ENCODE measurements at places on chromosomes 2 and 18.
A peak's percentile ranks its signal among the peaks of the same experiment; 100 is the strongest.

- DNase-seq = no peak
Observed at GRCh38 chr18:47893047-47893446, 37.4 kb downstream of the SMAD2 start.

DNA sequence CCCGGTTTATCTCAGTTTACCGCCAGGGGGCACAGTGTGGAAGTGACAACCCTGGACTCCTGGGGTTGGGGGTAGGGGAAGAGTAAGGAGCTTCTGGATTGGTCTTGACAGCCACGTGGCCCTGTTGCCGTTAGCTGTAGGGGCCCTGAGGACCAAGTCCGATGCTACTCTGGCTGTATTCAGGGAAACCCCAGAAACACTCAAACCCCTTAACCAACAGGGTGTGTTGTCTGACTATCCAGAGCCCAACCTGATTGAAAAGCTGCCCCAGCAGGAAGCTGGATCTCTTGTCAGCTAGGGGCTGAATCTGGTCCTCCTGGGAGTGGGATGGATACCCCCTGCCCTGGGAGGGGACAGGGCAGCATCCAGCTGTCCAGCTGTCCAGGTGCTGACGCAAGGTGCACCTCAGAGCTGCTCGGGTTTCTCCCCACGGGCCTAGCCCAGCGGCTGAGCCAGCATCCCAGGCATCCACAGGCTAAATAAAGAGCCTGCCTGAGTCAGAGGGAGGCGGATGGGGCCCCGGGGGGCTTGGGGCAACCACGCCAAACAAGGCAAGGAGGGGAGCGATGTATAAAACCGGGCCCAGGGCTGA lies 3.1 kb upstream of the GMPPA start:
- DNase-seq = peak; percentile 65

DNA sequence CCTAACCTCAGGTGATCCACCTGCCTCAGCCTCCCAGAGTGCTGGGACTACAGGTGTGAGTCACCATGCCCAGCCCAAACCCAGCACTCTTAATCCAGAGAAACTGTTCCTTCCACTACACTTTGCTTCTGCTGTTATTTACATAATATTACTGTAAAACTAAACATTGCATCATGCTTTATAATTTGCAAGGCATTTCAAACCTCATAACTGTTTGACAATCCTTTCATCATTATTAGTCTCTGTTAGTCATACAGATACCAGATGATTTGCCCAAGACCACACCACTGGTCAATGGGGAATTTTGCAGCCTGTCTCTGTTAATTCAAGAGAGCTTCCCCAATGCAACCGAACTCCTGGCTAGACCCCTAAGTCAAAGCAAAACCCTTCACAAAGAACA lies 338.3 kb downstream of the ALK start:
- DNase-seq = no peak

DNA sequence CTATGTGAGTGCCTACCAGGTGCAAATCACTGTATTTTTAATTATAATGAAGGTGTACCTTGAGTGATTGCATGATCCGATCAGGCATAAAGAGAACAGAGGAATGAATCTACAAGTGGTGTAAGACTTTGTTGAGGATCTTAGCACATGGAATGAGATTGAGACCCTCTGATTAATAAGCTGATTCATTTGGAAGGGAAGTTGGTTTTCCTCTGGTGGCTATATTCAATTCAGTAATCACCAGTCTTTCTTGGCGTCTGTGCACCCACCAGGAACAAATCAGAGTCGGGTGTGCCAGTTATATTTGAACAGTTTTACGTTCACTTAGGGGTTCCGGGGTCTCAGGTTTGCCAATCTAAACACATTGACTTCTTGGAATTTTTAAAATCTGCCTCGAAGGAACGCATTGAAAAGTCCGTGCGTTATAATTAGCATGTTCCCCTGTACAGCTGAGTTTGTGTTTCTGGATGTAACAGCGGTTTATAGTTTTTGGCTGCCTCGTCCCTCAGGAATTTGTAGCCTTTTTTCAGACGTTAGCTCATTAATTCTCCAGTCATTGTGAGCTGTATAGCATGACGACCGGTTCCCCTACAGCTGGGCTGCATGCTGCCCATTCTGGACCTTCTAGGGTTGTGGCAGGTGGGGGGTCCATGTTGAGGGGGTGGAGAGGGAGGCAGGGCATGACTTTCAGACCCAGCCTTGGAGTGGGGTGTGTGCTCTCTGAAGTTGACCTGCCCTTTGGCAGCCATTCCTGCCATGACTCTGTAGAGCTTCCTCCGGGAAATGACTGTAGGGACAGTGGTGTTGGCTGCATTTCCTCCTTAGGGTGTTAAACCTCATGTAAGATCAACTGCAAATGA lies 20.3 kb downstream of the MYO1B start:
- no peak for DNase-seq

DNA sequence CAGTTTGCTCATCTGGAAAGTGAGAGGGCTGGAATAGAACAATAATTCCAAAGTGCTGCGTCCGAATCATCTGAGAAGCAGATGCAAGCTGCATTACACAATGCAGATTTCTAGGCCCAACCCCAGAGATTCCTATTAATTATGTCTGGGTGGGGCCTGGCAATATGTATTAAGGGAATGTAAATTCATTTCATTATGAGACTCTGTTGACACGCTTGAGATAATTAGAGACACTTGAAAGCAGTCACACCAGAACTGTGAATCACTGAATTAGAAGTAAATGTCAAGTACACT lies 54.7 kb upstream of the HK2 start:
- DNase-seq = no peak

GRCh38 chr2:102098756-102099155 lies 43.8 kb upstream of the IL1R1 start:
- DNase-seq = no peak

GRCh38 chr2:207015901-207016300 lies 76.6 kb downstream of the CPO start:
- DNase-seq = no peak

DNA sequence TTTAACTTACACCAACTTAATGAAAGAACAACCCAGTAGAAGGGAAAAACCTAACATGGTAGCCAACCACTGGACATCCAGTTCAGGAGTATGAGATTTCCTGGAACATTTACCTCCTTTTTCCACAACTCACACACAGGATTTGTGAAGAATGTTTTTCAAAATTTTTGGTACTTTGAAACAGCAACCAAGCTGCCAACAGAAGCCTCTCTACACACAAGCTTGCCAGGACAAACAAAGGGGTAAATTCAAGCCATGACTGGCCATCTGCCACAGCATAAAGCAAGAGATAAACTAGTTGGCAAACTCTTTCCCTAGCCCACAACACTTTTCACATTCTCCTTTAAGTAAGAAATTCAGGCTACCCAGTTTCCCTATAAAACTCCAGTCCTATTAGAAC lies 21.4 kb downstream of the MGAT4A start:
- no peak for DNase-seq

- DNase-seq = no peak
Observed at GRCh38 chr2:196289000-196289399, 117.6 kb upstream of the STK17B start.

DNA sequence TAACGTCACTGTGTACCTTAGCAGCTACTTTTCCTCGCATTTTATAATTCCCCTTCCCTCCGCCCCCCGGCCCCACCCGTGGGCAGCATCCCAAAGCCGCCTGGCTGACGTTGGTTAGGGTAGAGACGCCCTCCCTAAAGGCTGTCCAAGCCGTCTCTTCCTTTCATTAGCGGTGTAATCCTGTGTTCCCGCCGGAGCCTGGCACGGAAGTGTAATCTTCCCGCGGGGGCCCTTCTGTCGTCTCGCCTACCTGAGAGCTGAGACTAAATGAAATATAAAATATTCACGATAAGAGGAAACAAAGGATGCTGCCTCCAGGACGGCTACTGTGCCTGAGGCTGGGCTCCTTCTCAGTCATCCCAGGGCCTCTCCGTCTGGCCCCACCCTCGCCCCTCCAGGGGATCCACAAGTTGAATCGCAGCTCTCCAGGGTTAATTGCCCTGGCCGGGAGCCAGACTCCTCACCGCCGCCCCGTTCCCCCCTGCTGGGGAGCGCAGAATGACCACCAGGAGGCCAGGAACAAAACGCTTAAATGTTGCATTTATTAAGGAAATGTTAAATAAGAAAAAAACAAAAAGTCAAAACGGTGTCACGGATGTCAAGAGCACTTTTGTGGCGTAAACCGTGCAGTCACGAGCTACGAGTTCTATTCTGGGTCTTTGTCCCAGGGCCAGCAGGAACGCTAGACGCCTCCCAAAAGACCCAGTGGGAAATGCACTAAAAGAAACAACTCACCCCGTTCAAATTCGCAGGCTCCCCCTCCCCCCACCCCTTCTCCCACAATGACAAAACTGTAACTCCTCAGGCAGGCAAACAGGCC lies 1.5 kb downstream of the RPRM start:
- no peak for DNase-seq

- DNase-seq = no peak
Observed at GRCh38 chr2:75108937-75109482, 90.3 kb downstream of the TACR1 start.

- no peak for DNase-seq
Observed at GRCh38 chr2:219446101-219446504, 11.5 kb downstream of the SPEG start.

GRCh38 chr2:73333564-73333963 lies 40.2 kb upstream of the EGR4 start:
- DNase-seq = no peak

GRCh38 chr18:40821596-40822243 lies 1133.3 kb upstream of the PIK3C3 start:
- DNase-seq = no peak

GRCh38 chr18:59055345-59056032 lies 84.2 kb upstream of the SEC11C start:
- DNase-seq = no peak

DNA sequence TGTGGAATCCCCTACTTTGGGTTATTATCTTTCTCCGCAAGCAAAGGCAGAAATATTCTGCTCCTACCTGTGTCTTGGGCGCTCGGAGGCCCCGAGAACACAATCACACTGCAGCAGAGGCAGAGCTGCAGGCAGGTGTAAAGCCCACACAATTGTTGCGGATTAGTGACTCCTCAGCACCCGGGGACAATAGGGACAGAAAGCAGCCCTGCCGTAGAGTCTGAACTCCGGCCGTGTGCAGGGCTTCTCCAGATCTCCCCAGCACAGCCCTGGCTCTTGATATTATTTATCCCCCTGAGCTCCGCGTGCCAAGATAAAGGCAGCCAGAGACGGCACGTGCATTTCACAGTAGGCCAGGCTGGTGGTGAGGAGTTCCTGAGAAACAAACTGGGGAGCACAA lies 229.2 kb downstream of the EN1 start:
- no peak for DNase-seq

DNA sequence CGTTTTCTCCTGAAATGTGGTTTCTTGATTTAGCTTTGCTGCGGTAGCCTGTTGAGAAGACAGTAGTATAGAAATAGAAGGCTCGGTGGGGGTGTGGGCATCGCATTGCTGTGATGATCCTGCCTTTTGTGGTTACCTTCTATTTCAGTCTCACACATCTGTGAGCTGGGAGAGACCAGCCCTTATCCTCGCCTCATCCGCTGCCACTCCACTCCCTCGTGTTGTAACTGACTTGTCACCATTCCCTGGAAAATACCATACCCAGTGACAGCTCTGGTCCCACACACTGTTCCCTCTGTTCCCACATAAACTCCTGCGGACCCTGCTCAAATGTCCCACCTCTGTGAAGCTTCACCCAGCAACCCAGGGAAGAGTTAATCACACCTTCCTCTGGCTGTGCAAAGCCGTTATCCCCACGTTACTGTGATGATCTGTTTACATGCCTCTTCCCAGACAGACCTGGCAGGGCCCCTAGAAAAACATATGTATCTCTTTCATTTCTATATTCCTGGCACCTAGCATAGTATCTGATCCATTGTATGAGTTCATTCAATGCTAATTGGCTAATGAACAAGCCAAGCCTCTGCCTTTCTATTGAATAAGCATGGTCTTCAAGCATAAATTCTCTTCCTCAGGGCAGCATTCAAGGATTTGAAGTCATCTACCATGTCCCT lies 114.6 kb downstream of the MAPK4 start:
- DNase-seq = no peak

GRCh38 chr2:218819093-218819492 lies 12.5 kb downstream of the PRKAG3 start:
- DNase-seq = no peak

DNA sequence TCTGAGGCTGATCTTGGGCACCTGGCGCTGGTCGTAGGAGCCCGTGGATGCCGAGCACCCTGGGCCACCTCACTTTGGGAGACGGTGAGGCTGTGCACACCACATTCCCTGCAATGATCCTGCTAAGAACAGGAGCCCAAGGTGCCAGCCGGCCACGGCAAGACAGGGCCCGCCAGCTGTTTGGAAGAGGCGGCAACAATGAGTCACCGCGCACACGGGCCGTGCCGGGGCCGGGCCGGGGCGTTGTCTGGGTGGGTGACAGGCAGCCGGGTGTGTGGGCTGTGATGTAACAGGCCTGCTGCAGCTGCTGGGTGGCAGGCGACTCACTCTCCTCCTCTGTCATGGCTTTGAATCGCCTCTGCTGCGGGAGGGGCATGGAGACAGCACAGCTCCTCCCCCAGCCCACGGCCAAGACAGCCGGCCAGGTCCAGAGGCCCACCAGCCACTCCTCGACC lies 49.7 kb upstream of the ODC1 start:
- DNase-seq = peak; percentile 69

DNA sequence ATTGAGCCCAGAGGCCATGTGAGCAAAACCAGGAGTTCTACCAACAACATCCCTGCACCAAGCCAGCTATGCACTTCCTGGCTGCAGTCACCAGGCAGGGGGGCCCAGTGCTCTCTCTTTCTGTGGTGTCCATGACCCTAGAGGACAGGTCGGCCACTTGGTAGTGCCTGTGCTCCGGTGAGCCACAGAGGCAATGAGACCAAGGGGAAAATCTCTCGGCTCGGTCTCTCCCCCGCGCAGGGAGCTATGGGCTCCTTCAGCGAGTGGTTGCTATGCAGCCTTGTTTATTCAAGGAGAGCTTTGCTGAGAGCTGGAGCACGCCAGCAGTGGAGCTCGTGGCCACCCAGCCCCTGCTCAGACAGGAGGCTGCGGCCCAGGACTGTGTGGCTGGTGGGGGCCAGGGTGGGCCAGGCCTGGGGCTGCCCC lies at the start of gene TOGARAM2:
Gene TOGARAM2 (plus strand): TSS at position 283 of the 426 bp plus-strand sequence. CDS start 13,537 bp downstream, outside the sequence.
- DNase-seq = no peak

- no peak for DNase-seq
Observed at GRCh38 chr2:153235516-153235915, 243.0 kb downstream of the RPRM start.

- DNase-seq = no peak
Observed at GRCh38 chr2:180990794-180991193, 10.4 kb downstream of the UBE2E3 start.

DNA sequence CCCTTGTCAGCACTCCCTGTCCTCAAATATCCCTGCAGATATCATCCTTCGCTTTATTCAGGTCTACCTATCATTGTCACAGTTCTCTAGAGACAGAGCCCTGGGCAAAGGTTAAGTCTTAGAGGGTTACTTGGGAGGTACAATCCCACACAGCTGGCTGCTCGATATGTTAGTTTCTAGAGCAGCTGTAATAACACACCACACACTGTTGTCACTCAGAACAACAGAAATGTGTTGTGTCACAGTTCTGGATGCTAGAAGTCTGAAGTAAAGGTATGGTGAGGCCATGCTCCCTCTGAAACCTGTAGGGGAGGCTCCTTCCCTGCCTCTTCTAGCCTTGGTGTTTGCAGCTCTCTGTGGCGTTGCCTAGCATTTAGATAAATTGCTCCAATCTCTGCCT lies 9.9 kb upstream of the RAPGEF4 start:
- no peak for DNase-seq
